Hypothalamus (tissue), 51 donors: ENCODE measurements at places on chromosomes 16 and 17.
A peak's percentile ranks its signal among the peaks of the same experiment; 100 is the strongest.

- no peak for DNase-seq
These were observed 30.0 kb upstream of the CLEC18A start for GRCh38 chr16:69921127-69921526.

DNA sequence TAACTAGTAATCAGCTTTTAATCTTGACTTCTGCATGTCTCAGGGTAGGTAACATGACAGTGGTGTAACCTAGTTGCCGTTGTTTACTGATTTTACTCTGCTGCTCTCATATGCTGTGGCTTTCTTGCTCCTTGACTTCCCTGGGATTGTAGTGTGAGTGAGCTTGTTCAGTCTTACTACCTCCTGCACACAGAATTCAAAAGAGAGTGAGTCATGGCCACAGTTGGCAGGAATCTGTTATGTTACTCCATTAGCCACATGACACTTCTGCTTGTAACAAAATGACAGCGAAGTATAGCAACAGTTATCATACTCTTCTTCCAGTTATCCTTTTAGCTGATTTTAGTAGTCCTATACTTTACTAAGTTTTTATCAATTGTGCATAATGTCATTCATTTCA lies 18.8 kb downstream of the TNRC6A start:
- no peak for DNase-seq

GRCh38 chr16:73092236-73092781 lies 44.4 kb upstream of the ZFHX3 start:
- peak; percentile 35 for DNase-seq

GRCh38 chr16:88778271-88778525 lies 6.8 kb downstream of the PIEZO1 start:
- DNase-seq, result no peak

- no peak for DNase-seq
These were observed 105.3 kb downstream of the VPS53 start for GRCh38 chr17:609232-609810.

DNA sequence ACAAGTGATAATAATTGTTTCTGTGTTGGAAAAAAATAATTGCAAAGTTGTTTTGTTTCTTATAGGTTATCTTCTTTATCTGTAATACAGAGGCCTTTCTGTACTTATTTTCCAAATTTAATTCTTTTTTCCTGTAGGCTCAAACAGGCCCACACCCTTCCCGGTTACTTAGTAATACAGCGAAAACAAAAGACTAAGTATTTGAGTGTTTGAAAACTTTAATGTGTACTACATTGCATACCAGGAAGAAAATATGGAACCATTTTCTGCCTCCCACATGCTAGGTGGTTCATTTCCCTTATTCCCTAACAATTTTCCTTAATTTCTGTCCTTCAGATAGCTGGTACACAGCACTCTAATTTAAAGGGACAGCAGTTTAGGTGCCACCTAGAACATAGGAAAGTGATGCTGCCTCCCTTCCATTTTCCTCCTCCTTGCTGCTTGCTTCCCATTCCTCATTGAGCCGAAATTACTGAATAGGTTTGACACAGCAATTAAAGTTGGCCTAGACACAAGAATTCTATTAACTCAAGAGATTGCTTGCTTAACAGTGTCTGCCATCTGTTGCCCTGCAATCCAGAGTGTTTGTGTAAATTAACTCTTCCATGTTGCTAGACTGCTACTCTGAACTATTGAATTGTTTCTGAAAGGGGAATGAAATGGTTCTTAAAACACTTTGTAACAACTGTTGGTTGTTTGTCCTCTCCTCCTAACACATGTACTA lies 24.2 kb downstream of the CYB5B start:
- DNase-seq, result no peak

- DNase-seq, result no peak
These were observed 20.5 kb downstream of the SLC7A6 start for GRCh38 chr16:68284847-68285246.

- no peak for DNase-seq
These were observed 220.9 kb downstream of the ZNF423 start for GRCh38 chr16:49635009-49635350.

DNA sequence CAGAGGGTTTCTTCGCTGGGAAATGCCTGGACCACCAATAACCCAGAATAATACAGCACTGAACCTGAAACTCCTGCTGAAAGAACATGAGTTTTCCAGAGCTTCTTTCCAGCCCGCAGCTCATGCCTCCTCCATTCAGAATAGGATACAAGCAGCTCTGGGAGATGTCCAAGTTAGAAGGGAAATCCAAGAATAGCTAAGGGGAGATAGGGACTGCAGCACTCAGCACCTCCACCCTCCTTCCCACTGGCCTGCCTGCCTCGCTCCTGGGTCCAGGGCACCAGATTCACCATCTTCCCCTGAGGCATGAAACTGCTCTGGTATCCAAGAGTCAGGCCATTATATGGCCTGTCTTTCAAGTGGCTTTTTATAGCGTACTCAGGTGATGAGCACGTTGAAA lies 4.1 kb downstream of the KRT31 start:
- DNase-seq, result no peak

- no peak for DNase-seq
These were observed 17.5 kb downstream of the COG7 start for GRCh38 chr16:23435500-23435899.

DNA sequence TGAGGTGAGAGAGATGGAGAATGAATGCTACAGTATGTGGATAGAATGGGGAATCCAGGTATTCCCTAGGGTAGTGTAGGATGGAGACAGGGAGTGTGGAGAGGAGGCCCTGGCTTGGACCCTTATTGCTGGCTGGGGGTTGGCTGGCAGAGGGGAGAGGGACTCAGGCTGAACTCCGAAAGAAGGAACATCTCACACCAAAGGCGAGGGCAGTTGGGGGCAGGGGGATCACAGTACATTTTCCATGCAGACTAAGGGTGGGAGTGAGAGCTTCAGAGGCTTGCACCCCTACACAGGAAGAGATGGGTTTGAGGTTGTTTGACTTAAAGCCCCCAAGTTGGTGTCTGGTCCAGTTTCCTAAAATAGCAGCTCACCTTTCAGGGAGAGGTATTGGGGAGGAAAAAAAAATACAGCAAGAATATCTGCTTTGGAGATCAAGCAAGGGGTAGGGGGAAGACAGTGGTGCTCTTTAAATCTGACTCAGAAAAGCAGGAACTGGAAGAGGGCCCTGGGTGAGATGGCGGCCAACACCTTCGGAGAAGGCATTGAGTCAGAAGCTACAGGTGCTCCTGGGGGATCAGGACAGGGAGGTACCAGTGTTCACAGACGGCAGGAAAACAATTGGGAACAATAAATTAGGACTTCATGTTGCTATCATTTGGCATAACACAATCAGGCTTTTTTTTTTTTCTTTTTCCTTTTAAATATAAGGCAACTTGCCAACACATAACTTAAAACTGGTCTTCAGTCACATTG lies 12.4 kb downstream of the TRAF4 start:
- DNase-seq, result no peak

- no peak for DNase-seq
These were observed 38.3 kb downstream of the ABCC12 start for GRCh38 chr16:48117217-48118105.

- no peak for DNase-seq
These were observed 510.6 kb downstream of the CDH13 start for GRCh38 chr16:83137326-83137781.

DNA sequence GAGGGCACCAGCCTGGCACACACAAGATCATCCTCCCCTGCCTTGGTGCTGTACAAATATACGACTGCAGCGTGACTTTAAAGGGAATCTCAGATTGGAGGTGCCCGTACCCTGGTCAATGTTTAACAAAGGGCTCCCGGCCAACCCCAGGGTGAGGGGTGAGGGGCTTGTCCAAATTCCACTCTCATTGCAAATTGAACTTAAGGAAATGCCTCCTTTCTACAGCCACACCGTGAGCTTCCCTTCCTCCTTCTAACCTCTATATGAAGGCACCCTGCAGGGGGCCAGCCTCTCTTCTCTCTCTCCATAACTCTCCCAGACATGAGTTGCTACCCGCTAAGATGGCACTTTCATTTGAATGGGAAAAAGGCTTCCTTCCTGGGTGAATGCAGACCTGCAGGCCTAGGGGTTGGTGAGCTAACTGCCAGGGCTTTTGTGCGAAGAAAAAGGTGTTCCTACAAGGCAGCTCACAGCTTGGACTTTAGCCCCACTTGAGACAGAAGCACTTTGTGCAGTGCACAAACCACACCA lies 76.6 kb downstream of the IRF8 start:
- DNase-seq, result no peak
